ENCODE measurements at places on chromosomes 4 and X.

DNA sequence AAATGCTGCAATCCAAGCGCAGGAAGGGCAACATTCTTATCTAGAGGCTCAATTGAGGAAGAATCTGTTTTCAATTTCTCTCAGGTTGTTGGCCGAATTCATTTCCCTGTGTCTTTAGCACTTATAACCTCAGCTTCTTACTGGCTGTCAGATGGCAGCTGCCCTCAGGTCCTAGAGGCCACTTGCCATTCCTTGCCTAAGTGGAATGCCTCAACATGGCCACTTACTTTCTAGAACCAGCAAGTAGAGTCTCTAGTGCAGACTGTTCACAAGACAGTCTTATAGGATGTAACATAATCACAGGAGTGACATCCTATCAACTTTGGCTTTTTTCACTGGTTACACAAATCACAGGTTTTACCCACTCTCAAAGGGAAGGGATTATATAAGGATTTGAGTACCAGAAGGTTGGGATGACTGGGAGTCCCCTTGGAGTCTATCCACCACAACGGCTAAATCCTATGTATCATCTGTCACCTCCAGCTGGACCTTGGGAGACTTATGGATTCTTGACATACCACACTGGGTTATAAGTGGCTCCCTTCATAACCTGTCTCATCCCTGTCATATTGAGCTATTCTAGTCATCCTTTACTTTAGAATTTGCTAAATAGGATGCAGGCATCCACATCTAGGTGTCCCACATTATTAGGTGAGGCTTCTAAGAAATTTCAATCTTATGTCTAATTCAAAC, 297.9 kb upstream of the CTSO start:
- DNase-seq = no peak

- no peak for DNase-seq
These were observed 9.0 kb downstream of the ZNF827 start for GRCh38 chr4:145929415-145930178.

GRCh38 chrX:71638409-71638808, 20.1 kb upstream of the CXCR3 start:
- DNase-seq = peak; percentile 24

DNA sequence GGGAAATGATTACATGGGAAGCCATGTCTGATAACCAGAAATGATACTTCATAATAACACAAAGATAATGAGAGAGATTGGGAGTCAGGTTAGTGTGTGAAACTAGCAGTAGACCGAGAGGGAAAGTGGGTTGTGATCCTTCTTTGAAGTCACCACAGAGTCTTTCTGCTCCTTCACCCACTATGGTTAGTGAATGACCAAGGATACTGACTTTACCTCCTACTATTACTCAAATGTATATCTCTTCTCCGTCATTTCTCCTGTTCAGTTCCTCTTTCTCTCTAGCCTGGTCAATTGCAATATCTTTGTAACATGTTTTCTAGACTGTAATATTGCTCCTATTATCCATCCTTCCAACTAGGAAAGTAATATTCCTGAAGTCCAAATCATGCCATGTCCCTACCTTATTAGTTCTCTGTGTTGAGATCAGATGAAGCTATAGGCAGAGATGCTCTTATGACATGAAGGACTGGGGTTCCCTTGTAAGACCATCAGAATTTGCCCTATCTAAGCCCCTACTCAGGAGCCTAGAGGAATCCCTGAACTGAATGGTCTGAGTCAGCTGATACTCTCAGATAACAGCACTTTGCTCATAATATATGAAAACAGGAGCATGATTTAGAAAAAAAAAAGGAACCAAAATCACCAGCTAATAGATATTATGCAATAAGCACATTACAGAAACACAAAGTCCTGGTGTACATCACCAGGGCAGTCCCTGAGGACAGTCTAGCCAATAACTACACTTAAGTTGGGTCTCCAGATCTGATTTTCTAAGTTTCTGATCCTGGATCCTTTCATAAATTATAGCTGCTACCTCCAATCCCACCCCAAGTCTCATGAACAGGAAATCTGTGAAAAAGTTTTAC, 81.2 kb downstream of the SHROOM3 start:
- peak; percentile 16 for DNase-seq

GRCh38 chrX:37922928-37923327, 75.6 kb upstream of the DYNLT3 start:
- DNase-seq = no peak

- no peak for DNase-seq
These were observed 23.3 kb downstream of the SPIN4 start for GRCh38 chrX:63327788-63328187.

DNA sequence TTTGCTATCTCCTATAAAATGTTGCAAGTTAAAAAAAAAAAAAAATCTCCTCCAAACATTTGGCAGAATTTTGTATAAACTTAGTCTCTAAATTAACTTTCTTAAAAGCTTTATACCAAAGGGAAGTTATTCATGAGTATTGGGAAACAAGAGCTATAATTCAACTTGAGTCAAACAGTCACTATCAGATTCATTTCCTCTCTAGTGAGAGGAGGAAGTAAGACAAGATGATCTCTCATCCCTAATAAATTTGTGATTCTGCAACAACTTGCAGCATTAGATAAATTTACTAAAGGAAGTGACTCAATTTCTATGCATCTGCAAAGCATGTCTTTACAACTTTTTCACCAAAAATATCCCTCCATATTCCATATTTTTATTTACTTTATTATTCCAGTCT, 135.4 kb upstream of the GNPDA2 start:
- DNase-seq = no peak

GRCh38 chrX:1591863-1592469, 562 bp downstream of the AKAP17A start:
- DNase-seq = no peak

GRCh38 chr4:83855044-83855443, 319.1 kb downstream of the GPAT3 start:
- DNase-seq = no peak

GRCh38 chrX:68048774-68049173, 384.5 kb downstream of the OPHN1 start:
- no peak for DNase-seq

DNA sequence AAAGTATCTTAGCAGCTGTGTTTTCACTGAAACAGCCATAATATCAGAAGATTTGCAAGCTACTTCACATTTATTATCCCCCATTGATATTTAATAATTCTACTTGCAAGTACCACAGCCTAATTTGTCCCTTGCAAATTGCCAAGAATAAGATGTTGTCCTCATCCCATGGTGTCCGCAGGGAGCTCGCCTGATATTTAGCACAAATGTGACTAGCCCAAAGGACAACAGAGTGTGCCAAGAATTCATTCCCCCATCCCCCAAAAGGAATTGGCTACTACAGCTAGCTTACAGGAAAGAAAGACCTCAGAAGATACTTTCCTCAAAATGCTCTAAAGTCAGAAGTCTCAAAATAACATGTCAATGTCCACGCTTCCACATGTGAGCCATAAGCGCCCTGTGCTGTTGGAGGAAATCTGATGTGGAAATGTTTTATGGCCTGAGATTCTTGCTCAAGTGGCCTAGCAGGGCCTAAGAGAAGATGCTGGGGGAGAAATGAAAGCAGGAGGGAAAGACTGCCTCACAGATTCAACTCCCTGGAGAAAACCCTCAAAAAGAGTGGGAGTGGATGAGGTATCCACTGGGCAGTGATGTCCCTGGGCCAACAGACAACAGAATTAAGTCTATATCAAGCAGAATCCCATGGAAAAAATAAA, 111.4 kb downstream of the SH3KBP1 start:
- DNase-seq = no peak

All from T-helper 2 cell (primary cell).